BE2C (cell line): ENCODE measurements at places on chromosomes 6 and 20.

GRCh38 chr6:2652611-2653010 lies 98.1 kb downstream of the MYLK4 start:
- no peak for DNase-seq

DNA sequence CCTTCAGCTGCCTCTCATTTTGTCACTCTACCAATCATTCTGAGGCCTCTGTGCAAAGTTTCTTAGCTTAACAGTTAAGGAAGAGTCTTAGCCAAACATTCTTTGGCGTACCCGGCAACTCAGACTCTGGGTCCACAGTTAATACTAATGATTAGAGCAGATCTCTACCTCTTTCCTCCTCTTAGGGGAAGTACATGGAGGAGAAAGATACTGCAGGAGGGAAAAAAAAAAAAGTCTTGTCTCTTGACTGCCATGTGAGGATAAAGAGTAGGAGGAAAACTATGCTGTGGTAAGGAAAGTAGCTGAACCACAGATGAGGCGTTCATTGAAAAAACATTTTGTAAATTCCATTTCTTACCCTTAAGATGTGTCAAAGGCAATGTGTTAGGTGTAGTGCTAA lies 44.0 kb upstream of the MARCKS start:
- no peak for DNase-seq

GRCh38 chr6:10612161-10612560 lies 82.3 kb downstream of the C6orf52 start:
- no peak for DNase-seq

DNA sequence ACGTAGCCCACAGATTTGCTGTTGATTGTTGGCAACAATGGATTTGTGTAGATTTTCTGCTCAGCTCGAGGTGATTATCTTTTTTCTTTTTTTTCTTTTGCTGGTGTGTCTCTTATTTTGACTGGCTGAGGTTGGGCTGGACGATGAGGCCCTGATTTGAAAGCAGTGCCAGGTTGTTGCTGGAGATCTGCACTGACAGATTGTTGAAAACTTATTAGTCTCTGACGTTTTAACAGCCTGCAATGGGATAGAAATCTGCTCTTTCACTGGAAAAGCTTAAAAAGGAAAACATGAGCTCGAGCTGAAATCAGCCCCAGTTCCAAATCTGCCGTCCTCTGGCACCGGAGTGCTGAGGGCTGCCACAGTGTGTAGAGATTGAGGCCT lies 87.7 kb downstream of the PDE7B start:
- no peak for DNase-seq

DNA sequence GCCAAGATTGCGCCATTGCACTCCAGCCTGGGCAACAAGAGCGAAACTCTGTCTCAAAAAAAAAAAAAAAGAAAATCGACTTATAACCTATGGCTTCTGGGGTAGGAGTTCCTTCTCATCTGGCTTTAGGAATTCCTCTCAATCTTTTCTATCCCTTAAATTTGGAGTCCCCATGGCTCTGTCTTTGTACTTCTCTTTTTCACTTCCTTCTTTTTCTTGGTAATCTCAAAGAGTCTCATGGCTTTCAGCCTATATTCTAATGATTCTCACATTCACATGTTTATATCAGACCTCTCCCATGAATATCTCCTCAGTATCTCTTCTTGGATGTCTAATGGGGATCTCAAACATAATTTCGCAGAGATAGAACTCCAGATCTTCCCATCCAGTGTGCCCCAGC lies 42.8 kb upstream of the RALGAPA2 start:
- DNase-seq, result no peak

DNA sequence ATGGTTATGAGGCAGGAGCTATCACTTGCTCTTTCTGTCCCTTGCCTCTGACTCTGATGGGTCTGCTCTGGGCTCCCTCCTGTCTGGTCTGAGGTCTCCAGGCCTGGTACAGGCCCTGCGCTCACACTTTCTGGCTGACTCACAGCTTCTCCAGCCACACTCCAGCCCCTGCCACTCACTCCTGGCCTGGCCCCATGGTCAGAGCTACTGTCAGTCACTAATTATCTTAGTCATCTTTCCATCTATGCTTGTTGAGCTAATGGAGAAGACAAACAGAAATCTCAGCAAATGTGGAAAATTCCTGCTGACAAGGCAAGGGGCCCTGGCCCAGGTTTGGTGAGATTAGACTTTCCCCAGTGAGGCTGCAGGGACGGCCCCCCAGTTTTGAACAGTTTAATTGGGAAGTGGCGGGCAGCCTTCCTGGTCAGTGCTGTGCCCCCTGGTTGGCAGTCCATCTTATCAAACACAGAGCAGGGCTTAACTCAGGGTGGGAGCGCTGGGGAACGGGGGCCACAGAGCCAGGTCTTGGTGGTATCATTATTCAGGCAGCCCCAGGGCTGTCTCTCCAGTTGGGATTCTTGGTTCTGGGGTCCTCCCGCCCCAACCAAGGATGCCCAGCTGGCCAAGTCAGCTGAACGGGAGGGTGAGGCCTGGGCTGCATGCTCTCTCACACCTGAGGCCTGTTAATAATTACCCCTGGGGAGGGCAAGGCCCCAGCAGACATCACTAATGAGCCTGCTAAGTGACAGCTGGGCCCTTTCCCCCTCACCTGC lies 63.4 kb downstream of the VEGFA start:
- DNase-seq, result peak; percentile 83

GRCh38 chr6:16947375-16948015 lies 154.4 kb upstream of the STMND1 start:
- DNase-seq, result no peak

DNA sequence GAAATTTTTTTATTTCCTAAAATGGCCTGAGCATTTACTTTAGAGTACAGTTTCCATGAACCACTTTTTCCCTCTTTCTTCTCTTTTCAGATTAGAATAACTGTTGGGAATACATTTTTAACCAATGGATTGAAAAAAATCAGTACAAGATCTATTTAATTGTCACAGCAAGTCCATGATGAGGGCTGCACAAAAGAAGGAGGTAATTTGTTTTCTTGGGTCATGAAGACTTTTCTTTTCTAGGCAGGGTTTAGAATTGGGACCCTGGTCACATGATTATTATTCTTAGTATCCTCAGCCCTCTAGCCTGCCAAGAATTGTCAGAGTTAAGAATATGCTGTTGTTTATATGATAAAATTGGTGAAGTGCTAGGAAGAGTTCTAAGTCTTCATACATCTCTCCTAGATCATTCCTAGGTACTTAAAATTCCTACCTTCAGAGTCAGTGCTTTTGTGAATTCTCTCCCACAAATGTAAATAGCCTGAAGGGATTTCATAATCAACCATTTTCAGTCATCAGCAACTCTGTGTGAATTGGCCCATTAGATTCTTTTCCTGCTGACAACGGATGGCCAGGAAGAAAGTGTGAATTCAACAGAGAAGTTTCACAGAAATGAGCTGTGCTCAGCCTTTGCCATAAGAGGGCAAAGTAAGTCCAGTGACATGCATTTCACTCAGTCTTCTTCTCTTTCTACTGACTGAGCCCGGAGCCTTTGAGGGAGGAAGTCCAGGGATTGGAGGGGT lies 32.4 kb upstream of the TPBG start:
- DNase-seq, result no peak

- no peak for DNase-seq
These were observed 82.4 kb downstream of the MAFB start for GRCh38 chr20:40606660-40607059.

DNA sequence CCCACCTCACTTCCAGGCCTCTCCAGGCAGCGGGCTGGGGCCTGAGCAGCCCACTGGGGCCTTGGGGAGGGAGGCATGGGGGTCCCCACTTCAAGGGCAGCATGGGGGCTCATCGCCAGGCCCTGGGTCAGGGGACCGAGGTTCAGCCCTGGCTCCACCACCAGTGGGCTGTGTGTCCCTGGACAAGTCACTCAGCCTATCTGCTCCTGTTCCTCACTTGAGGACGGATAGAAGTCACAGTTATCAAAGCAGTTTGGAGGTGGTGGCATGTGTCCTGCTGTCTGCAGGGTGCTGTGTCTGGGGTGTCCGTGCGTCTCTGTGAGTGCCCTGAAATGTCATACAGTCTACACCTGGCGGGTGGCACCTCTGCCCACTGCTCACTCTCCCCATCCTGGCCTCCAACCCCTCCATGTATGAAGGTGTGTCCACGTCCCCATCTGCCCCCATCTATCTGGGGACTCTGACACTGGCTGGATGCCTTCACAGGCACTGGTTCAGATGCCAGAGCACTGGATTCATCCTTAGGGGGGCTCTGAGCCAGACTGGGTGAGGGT lies 3.6 kb downstream of the EEF1A2 start:
- DNase-seq, result no peak

GRCh38 chr20:6333110-6333509 lies 210.3 kb upstream of the FERMT1 start:
- no peak for DNase-seq

DNA sequence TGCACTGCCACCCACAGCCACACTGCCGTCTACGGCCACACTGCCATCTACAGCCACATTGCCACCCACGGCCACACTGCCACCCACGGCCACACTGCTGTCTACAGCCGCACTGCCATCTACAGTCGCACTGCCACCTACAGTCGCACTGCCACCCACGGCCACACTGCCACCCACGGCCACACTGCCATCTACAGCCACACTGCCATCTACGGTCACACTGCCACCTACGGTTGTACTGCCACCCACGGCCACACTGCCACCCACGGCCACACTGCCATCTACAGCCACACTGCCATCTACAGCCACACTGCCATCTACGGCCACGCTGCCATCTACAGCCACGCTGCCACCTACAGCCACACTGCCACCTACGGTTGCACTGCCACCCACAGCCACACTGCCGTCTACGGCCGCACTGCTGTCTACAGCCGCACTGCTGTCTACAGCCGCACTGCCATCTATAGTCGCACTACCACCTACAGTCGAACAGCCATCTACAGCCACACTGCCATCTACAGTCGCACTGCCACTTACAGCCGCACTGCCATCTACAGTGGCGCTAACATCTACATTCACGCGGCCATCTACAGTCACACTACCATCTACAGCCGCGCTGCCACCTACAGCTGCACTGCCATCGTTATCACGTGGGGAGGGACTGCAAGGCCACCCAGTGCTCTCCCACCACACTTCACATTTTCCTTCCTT lies 154.6 kb upstream of the AFDN start:
- DNase-seq, result no peak

- no peak for DNase-seq
These were observed 103.7 kb downstream of the ARID1B start for GRCh38 chr6:156880913-156881312.

DNA sequence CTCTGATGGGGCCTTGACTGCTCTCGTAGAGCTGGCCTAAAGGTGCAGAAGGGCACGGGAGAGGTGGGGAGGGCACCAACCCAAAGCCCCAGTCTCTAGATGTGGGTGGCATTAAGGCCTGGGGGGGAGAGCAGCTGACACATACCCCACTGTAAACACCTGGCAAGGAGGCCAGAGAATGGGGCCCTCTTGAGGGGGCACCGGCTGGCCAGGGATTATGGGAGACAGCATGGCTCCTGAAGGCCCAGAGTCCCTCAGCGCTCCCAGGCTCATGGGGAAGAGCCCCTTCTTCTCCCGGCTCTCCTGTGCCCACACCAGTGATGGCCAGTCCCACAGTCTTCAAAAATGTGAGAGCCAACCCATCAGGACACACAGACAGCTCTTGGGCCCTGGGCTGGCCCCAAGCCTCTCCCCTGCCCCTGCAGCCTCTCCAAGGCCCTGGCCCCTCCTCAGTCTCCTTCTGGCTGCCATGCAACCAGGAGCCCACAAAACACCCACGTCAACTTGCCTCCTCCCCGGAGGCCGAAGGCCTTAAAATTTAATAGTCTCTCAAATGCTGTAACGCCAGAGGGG lies 58.2 kb upstream of the FOXP4 start:
- DNase-seq, result no peak

DNA sequence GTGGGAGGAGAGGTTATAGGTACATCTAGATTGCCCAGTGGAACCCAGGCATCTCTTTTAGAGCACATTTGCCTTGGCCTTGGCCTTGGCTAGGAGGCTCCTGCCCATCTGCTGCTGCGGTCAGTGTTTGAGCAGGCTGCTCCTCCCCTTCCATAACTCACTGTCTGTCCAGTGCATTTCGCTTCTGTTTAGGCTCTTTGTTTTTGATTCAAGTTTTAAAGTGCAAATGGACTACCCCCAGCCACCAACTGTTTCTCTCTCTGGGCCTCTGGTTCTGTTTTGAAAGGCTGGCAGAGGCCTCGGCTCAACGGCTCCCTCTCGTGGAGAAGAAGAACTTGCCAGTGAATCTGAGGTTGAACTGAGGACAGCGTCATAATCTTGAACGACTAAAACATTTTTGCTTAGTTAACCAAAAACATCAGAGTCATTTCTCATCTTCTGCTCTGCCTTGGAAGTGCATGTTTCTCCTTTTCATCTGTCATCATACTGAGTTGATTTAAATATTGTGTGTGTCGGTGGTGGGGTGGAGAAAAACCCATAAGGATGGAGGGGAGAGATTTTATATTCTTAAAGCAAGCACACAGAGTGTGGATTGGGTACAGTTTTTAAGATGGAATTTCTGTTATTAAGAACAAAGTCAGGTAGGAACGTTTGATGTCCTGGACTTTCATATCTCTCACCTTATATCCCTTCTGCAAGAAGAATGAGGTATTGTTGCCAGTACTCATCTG lies 171.4 kb downstream of the DTNBP1 start:
- peak; percentile 71 for DNase-seq

GRCh38 chr20:63795178-63795830 lies 35.8 kb downstream of the ZBTB46 start:
- DNase-seq, result no peak

GRCh38 chr20:58433759-58434158 lies 44.7 kb downstream of the VAPB start:
- DNase-seq, result no peak

DNA sequence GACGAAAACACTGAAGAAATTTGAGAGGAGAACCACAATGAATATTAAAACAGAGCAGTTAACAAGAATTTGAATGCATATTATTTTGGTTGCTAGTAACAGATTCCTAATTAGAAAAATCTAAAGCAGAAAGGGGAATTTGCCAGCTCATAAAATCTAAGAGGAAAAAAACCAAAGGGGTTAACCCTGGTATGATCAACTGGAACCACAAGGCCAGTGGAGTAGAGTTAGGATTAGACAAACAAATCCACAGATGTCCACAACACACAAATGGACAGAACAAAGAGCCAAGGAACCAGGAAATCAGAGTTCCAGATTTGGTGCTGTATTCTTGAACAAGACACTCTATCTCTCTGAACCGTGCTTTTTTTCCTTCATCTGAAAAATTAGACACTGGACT lies 195.0 kb downstream of the TASP1 start:
- no peak for DNase-seq

- DNase-seq, result no peak
These were observed 41.8 kb upstream of the UBR2 start for GRCh38 chr6:42522036-42522435.

GRCh38 chr6:149140137-149140909 lies 177.2 kb upstream of the TAB2 start:
- no peak for DNase-seq

GRCh38 chr6:113998811-113999210 lies 27.9 kb upstream of the HDAC2 start:
- no peak for DNase-seq

DNA sequence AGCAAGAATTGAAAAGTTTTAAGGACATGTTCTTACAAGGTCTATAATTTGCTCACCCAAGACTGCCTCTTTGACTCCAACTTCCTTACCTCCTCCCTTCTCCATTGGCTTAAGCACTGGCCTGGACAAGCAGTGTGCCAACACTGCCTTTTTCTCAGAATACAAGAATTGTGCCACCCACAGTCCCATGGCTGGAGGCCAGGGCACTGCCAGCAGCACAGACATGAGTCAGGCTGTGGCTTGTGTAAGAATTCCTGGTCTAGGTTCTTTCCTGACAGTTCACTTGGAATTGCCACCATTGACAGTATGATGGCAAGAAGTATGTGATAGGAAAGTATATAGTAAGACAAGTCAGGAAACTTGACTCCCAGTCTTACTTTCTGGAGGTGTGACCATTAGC lies 202.7 kb upstream of the MARCKS start:
- no peak for DNase-seq
